Stimulated activated CD4-positive, alpha-beta T cell treated with anti-CD3 and anti-CD28 coated beads, TNF-alpha, amount 100 ng/mL, for 24 hours (primary cell): ENCODE measurements at places on chromosomes 1 and 21.

DNA sequence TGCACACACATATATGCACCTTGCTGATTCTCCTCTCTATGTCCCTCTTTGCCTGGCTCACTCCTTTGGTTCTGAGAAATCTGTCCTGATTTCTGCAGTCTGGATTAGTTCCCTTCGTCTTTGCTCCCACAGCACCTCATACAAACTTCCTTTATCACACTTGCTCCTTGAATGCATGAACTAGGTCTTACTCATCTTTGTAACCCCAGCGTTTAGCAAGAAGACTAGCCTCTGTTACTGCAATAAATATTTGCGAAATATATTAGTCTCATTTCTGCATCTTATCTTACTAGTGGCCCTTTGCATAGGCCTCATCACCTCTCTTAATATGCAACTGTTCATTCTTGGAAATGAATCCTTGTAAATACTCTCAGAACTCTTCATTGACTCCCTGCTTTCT is 11.4 kb downstream of the SMYD2 start:
- no peak for DNase-seq

GRCh38 chr1:50328552-50328951 is 94.7 kb downstream of the DMRTA2 start:
- no peak for DNase-seq

GRCh38 chr1:48693180-48693579 is 83.5 kb downstream of the BEND5 start:
- no peak for DNase-seq

- DNase-seq: no peak
Observed at GRCh38 chr21:35641271-35642016, 418.9 kb downstream of the SETD4 start.

- DNase-seq: peak; percentile 16
Observed at GRCh38 chr1:55640708-55641473, 425.7 kb upstream of the USP24 start.

DNA sequence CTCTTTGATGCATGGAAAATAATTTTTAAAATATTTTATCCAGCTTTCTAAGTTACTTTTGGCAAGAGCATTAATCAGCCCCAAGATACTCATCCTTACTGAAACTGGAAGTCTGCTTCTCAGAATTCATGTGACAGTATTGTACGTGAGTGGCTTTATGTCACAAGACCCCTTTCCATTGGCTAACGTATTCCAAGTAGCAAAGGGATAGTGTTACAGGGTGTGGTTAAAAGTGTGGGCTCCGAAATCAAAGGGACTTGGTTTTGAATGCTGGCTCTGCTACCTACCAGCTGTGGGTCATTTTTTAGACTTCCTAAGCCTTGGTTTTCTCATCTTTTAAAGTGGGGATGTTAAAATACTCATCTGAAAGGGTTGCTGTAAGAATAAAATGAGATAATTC is 91.7 kb downstream of the RHOU start:
- no peak for DNase-seq

DNA sequence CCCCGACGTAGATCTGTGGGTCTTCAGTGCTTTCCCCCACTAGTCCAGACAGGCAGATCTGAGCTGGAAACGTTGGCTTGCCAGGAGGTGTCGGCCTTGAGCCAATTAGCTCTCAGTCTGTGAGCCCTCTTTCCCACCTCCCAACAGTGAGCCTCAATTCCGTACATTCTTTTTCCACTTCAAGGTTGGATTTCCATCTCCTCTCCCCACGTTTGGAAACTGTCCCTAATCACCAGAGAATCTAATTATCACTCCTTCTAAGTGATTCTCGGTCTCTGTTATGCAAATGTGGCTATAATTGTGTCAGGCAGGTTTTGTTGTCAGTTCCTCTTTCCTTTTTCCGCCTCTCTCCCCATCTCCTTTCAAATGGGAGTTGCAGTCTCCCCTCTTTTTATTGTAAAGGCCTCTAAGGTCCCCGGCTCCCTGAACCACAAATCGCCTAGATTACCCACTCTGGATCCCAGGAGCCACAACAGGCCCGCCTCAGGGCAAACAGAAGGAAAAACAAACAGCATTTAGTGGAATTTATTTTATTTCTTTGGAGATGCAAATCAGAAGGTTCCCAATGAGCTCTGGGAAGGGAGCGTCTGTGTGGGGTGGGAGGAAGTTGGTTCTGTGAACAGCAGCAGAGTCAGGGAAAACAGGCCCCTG is 29.4 kb upstream of the LRRN2 start:
- DNase-seq: no peak
